ENCODE measurements at places on chromosomes 7 and 10.

GRCh38 chr10:75827587-75828021, 396.2 kb downstream of the LRMDA start:
- DNase-seq, result no peak

DNA sequence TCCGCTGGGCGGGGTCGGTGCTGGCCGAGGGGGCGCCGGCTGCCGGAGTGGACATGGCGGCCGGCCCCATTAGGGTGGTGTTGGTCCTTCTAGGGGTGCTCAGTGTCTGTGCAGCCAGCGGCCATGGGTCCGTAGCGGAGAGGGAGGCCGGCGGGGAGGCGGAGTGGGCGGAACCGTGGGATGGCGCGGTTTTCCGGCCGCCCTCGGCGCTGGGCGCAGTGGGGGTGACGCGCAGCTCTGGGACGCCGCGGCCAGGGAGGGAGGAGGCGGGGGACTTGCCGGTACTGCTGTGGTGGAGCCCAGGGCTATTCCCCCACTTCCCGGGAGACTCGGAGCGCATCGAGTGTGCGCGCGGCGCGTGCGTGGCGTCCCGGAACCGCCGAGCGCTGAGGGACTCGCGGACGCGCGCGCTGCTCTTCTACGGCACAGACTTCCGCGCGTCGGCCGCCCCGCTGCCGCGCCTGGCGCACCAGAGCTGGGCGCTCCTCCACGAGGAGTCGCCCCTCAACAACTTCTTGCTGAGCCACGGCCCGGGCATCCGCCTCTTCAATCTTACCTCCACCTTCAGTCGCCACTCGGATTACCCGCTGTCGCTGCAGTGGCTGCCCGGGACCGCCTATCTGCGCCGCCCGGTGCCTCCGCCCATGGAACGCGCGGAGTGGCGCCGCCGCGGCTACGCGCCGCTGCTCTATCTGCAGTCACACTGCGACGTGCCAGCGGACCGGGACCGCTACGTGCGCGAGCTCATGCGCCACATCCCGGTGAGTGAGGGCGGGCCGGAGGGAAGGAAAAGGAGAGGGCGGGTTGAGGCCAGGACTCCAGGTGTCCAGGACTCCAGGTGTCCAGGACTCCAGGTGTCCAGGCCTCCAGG, 9.3 kb upstream of the CHCHD1 start:
- DNase-seq, result peak; percentile 74

GRCh38 chr10:24622781-24623301, 100.8 kb downstream of the ARHGAP21 start:
- no peak for DNase-seq

GRCh38 chr10:954396-954795, 22.9 kb upstream of the LARP4B start:
- no peak for DNase-seq

DNA sequence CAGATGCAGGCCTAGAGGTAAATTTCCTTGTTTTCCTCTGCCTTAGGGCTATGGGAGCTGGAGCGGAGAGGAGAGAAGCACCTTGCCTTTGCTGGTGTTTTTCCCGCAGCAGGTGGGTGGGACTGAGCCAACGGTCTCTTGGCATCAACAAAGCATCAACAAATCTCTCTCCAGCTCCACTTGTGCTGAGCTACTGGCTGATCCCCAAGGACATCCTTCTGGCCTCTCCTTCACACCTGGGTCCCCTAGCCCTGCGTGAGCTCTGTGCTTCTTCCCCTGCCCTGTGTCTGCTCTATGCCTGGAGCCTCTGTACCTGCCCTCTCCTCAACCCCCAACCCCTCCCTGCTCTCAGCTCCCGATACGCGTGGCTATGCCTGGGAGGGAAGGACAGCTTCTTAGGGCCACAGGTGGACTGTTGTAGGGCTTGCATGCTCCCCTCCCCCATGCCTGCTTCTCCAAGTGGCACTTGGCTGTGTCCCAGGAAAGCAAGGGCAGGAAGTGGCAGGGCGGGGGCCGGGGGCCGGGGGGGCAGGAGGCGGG, 3.2 kb upstream of the CLDN4 start:
- DNase-seq, result no peak

GRCh38 chr7:120201290-120201689, 71.7 kb upstream of the KCND2 start:
- DNase-seq, result no peak

- DNase-seq, result no peak
Observed at GRCh38 chr7:1705856-1706255, 35.8 kb downstream of the ELFN1 start.

DNA sequence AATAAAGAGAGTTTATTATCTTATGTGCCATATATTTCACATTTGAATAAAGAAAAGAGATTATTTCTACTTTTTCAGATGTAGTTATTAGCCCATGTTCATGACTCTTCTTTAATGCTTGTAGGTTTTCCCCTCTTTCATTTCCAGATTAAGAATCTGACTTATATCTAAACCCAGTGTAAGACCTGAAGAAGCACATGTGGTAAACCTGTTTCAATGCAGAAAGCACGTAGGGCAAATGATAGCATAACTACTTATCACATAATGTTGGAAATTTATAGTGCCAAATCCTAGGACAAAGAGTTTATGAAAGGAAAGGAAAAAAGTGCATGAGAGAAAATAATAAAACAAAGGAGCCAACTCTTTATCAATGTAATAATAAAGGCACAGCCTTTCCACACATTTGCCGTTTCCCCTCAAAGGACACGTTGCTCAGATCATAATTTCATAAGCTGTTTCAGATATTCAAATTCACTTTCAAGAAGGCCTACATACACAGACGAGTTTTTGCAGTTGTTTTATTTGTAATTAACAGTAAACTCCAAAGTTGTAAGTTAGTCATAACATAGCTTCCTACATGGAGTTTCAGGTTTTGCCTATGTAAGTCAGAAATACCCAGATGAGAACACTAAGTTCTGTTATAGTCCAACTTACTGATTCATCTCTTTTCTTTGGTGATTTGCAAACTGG, 88.8 kb upstream of the MDFIC start:
- DNase-seq, result no peak

GRCh38 chr7:77327067-77327931, 88.8 kb downstream of the GSAP start:
- DNase-seq, result no peak

DNA sequence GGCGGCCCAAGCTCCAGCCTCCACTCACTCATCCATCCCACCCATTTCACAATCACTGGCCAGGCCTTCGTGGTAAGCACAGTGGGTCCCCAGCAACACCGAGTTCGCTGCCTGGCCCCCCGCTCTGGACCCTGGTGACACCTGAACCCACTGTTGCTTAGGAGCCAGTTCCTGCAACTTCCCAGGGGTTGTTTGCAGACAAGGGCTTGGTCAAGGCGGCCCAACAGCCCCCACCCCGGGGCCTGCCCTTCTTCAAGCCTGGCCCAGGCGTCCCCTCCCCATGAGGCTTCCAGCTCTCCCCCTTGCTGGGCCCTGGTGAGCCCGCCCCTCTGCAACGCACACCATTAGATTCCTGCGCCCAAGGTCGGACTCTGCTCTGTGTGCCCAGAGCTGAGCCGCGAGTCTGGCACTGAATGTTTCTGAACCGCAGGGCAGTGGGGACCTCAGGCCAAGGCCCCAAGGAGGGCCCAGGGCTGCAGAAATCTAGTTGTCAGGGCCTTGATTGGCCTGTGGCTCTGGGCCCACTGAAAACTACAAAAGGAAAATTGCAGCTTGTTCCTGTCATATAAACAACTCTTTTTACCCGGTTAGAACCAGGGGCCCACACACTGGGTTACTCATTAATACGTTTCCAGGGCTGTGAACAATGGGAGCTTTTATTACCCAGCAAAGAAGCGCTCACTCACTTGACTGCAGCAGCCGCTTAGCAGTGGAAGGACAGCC, 2.1 kb upstream of the COX19 start:
- DNase-seq, result no peak

DNA sequence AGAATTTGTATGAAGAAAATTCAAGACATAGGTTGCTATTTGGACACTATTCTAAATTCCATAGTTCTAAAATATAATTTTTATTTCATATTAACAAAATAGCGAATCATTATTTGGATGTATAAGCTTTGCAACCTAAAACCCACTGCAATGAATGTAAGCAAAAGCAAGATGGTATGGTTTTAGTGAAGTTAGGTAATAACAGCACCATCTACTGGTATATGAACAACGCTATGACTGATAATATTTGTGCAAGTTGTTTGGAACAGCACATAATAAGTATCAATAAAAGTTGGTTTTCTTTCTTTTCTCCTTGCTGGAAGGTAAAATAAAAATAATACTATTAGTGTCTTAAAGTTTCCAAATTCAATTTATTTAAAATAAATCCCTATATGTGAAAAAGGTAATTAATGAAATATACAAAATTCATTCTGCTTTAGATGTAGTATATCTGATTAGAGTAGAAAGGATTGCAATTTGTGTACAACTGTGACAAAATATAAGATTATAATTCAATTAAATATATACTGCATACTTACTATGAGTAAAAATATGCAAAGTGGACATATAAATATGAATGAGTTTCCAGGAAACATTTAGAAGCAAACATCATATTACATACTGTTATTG, 79.0 kb upstream of the LSM8 start:
- DNase-seq, result no peak

DNA sequence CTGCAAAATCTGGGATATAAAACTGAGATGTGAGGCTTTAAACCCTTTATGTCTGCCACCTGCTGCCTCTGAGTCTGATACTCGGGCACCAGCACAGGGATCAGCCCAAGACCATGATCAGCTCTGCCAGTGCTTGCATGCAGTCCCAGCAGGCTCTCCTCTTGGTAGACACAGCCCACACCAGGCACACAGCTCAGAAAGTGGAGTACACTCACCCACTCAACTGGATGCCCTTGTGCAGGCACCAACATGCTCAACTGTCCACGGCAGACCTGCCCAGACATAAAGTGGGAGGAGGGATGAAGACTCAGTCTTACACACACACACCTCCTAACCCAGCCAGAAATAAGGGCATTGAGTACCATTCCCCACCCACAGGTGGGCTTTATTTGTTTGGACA, 18.2 kb upstream of the MYH16 start:
- no peak for DNase-seq

DNA sequence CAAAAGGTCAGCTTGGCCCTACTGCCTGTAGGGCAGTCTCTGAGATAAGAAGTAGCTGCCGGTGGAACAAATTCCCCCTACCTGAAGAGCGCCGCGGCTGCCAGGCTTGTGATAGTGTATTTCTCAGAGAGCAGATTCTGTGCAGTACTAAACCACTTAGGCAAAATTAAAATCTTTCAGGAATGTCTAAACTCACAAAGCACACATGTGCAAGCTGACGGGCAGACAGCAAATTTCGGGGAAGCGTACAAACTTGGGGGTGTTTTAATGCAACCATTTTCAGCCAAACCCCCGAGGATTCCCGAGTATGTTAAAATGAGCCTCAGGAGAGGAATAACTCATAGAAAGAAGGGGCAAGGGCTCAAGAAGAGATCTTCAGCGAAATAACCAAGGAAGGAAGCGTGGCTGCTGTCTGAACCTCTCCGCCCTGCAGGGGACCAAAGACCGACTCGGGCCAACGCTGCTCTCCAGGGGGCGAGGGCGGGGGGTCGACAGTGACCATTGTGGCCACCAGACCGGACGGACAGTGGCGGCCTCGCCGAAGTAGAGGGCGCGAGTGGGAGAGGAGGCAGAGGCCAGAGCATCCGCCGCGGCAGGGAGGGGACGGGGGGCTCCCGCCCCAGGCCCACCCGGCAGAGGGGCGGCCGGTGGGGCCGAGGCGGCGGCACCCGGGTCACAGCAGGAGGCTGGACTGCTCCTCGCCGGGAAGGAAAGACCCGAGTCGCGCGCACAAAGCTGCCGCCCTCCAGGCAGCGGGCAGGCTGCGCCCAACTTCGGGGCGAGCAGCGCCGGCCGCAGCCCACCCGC, 819 bp downstream of the HYCC1 start:
- no peak for DNase-seq

DNA sequence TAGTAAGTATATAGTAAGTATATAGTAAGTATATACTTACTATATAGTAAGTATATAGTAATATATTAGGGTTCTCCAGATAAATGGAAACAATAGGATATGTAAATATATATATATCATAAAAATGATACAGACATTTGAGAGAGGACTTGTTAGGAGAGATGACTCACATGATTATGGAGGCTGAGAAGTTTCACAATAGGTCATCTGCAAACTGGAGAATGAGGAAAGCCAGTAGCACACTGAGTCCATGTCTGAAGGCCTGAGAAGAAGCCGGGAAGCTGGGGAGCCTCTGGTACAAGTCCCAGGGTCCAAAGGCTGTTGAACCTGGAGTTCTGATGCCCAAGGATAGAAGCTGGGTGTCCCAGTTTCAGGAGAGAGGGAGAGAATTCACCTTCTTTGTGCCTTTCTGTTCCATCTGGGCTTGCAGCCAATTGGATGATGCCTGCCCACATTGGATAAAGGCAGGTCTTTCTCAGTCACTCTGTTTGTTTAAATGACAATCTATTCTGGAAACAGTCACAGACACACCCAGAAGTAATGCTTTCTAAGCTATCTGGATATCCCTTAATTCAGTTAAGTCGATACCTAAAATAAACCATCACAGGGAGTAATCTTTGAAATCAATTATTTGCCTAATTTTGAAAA, 205.5 kb upstream of the CDC14C start:
- no peak for DNase-seq

DNA sequence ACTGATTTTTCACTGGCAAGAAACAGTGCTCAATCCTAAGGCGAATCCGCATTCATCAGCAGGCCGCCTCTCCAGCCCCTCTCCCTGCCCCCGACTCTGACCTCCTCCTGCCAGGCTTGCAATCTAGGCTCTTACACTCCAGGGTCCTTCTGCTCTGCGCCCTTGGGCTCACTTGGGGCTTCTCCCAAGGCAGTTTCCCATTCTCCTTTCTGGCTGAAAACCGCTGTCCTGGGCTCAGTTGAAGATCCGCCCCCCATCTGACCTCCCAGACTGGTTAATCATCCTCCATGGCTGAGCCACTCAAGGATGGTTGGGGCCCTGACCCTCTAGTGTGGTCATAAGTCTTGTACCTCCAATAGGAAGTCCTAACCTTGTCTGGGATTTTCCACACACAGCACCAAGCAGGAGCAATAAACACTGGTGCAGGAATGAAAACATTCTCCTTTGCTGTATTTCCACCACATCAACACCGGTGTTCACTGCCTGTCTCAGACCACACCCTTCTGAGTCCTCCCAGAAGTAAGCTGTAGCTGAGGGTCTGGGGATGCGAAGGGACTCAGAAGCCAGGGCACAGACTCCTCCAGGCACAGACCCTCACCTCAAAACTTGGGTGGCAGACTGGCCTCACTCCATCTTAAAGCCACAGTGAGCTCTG, 42.4 kb downstream of the TNS3 start:
- no peak for DNase-seq

GRCh38 chr10:76045174-76045573, 613.8 kb downstream of the LRMDA start:
- no peak for DNase-seq

GRCh38 chr7:101576998-101577397, 52.1 kb downstream of the MYL10 start:
- DNase-seq, result no peak

DNA sequence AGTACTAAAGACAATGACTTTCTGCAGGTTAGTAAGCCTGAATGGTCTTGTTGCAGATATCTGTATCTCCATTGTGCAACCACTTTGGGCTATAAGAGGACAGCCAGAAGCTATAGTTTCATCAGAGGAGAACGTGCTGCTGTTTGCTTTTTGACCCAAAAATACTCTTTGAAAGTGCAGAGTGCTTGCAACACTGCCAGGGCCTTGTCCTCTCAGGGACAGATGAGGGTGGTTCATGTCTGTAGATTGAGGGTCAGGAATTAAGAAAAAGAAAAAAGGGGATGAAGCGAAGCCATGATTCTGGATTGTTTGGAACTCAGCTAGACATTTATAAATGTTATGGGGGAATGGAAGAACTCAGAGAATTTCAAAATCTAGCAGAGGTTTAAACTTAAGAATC, 212.5 kb downstream of the SEC23IP start:
- no peak for DNase-seq

Measured in activated CD8-positive, alpha-beta memory T cell treated with anti-CD3 and anti-CD28 coated beads for 4 hours (primary cell).